ENCODE measurements at places on chromosomes 1 and 21.
A peak's percentile ranks its signal among the peaks of the same experiment; 100 is the strongest.

- DNase-seq: no peak
Observed at GRCh38 chr1:177442584-177442983, 271.8 kb downstream of the BRINP2 start.

GRCh38 chr1:202961220-202961880, 3.2 kb upstream of the ADIPOR1 start:
- no peak for DNase-seq

DNA sequence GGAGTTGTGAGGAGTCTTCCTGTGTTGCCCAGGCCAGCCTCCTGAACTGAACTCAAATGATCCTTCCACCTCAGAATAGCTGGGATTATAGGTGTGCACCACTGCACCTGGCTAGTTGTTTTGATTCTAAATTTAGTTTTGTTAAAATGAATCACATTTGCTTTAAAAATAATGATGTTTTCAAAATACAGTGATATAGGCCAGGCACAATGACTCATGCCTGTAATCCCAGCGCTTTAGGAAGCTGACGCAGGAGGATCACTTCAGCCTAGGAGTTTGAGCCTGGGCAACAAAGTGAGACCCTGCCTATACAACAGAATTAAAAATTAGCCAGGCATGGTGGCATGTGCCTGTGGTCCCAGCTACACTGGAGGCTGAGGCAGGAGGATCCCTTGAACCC, 24.3 kb downstream of the RTCA start:
- DNase-seq: no peak

GRCh38 chr1:8318436-8318835, 522 bp downstream of the SLC45A1 start:
- no peak for DNase-seq

DNA sequence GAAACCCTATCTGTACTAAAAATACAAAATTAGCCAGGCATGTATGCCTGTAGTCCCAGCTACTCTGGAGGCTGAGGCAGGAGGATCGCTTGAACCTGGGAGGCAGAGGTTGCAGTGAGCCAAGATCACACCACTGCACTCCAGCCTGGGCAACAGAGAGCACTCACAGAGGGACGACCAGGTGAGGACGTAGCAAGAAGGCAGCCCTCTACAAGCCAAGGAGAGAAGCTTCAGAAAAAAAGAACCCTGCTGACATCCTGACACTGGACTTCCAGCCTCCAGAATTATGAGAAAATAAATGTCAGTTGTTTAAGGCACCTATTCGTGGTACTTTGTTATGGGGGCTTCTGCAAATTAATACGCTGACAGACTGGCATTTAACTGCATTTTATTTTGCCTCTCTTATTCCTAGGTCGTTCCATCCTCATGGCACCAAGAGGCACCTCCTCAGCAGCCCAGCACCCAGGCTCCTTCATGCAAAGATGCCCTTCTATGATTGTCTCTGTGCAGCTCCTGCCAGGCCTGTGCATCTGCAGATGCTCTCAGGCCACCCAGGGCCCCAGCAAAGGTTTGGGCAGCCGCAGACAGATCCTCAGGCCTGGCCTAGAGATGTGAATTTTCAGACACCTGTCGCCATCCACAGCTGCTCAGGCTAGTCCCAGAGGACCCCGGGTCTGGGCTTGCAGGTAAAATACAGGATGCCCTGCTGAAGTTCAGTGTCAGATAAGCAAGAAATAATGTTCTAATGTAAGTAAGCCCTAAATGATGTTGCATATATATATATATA, 86.0 kb upstream of the COX20 start:
- no peak for DNase-seq

- no peak for DNase-seq
Observed at GRCh38 chr21:37193676-37194075, 73.5 kb downstream of the VPS26C start.

DNA sequence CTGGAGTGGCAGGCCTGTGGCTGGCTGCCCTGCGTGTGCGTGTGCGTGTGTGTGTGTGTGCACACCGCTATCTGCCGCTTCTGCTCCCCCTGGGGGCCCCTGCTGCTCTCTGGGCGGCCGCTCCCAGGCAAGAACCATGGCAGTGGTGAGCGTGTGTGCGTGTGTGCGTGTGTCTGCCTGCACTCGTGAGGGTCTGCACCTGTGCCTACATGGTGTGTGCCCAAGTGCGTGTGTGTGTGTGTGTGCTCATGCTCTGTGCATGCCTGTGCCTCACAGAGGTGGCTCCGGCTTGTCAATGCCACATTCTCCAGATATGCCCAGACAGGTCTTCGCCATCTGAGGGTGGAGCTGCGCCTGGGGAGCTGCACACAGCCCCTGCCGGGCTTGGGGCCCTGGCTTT, 18.7 kb upstream of the PEX10 start:
- no peak for DNase-seq

GRCh38 chr1:18836654-18837053, 22.8 kb downstream of the TAS1R2 start:
- no peak for DNase-seq

DNA sequence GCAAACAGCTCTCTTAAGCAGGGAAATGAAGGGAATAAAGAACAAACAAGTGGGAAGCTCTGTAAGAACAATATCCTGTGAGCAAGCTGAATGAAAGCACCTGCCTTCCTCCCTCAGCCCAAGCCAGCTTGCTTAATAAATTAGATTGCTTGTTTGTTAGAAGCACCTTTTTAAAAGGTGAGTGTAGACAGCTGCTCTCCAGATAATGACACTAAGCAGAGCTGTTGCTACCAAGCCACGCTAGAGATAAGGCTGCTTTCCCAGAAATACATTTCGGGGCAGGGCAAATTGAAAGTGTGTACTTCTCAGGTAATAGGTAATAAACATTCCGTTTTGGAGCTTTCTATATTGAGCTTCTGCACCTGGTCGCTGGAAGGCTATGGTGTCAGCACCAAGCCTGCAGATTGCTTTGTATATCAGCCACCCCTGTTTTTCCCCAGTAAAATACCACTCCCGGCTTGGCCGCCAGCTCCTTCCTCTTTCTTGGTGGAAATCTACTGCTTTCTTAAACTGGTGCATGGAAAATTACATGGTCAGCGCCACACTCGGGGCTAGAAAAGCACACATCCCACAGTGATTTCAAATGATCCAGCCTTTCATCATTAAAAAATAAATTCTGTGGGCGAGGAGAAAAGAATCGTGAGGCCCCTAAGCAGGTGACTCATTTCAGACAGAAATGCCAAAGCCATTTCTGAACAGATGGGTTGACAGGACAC, 151.3 kb downstream of the ETS2 start:
- DNase-seq: peak; percentile 93

DNA sequence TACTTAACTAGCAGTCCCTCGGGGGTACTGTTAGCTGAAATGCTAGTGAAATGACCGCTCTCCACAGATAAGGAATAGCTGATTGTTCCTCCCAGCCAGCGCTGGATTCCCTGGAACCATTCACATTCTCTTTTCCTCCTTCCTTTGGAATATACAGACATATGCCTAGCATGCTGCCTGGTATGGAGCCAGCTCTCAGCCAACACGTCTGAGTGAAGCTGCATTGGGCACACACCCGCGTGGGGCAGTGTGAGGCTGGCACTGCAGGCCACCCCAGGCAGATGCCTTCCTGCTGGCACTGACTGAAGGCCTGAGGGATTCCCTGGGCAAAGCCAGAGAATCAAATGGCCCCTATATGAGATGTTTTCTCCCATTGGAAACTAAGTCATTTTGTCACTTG, 66.7 kb downstream of the TLR5 start:
- DNase-seq: no peak

GRCh38 chr1:43232074-43232473, 37.7 kb upstream of the TMEM125 start:
- no peak for DNase-seq

- no peak for DNase-seq
Observed at GRCh38 chr21:15423676-15424445, 305.9 kb upstream of the USP25 start.

DNA sequence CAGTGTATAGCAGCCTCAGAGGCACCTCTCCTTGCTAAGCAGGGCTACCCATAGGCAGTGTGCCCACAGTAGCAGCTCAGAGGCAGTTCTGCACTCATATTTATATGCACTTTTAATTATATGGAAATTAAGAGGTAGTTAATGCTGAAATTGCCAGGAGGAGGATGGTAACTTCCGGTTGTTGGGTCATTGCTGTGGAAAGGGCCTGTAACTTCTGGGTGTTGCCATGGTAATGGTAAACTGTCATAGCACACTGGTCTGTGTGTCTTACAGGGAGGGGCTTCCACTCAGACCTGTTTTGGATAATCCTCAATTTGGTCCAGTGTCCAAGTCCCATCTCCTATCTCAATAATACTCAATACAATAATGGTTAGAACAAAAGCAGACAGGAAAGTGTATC, 7.6 kb downstream of the CFH start:
- no peak for DNase-seq

DNA sequence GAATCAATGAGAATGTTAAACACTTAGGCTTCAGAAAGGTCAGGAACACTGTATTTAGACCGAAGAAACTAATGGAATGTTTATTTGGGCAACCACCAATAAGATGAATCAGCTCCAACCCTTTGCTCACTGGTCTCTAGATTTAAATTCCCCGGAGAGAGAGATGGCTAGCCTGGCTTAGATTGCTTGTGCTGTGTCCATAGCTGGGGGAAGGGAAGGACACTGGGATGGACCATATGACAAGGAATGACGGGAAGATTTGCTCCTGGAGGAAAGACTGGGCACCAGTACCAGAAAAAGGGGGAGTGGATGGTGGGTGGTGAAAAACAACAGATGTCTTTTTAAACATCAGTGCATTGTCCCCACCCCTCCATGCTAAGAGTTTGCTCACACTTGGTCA, 426.6 kb downstream of the DUSP10 start:
- DNase-seq: no peak

DNA sequence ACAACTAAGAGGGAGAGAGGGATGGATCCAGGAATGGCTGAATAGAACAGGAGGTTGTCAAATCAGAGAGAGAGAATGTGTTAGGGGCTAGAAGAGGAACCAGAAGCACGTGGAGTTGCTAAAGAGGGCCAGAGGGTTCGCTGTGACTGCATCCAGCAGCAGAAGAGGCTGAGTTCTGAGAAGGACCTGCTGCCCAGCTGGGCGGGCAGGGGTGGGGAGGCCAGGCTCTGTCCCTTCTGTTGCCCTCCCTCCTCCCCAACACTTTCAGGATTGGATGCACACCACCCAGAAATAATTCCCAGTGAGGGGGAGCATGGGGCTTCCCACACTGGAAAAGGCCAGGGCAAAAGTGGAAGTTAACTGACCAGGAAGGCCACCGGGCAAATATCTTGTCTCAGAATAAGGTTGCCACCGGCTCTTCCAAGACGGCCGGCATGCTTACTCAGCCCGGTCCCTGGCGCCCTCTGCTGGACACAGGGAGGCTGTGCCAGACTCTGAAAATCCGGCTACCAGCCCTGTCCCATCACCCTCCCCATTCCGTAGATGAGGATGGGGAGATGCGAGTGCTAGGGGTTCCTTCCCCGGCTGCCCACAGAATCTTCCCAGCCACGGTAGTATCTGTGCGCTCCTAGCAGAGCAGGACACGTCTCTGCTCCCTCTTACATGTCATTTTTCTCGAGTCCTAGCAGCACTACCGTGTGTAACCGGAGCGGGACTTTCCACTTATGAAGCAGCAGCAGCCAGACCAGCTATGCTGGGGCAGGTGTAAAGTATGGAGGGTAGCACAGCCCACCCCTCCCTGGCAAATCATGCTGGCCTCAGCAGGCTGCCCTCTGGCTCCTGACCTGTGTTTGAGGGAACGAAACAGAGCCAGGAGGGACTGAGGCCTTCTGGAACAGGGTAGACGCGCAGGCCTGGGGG, 46.8 kb upstream of the A3GALT2 start:
- no peak for DNase-seq

GRCh38 chr1:109425391-109426280, 612 bp downstream of the PSMA5 start:
- DNase-seq: no peak

DNA sequence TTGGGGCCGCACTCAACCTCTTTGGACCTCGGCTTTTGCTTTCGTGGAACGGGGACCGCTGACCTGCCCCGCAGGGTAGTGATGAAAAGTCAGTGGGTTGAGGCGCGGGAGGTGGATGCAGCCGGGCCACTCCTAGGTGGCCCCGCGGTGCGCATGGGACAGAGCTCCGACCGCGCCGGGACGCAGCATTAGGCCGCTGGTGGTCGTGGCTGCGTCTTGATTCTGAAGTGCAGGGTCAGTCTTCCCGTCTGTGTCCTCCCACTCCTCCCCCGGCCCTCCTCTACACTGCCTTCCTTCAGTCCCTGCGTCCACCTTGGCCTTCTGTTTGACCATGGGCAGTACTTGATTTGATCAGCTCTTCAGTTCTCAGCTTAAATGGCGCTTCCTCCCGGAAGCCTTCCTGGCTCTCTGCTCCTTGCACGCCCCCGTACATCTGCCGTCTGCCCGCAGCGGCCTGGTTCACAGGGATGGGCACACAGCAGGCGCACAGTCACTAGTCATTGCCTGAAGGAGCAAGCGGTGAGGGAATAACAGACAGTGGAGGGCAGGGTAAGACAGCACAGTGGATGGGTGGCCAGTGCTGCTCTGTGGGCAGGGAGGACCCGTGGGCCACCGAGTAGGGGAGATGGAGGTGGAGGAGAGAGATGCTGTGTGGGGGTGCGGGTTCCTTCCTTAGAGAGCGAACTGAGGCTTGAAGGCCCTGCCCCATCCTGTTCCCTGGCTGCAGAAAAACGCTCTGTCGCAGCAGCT, 633 bp downstream of the THEMIS2 start:
- DNase-seq: no peak

- DNase-seq: no peak
Observed at GRCh38 chr21:45858180-45858579, 123.4 kb upstream of the COL6A1 start.

DNA sequence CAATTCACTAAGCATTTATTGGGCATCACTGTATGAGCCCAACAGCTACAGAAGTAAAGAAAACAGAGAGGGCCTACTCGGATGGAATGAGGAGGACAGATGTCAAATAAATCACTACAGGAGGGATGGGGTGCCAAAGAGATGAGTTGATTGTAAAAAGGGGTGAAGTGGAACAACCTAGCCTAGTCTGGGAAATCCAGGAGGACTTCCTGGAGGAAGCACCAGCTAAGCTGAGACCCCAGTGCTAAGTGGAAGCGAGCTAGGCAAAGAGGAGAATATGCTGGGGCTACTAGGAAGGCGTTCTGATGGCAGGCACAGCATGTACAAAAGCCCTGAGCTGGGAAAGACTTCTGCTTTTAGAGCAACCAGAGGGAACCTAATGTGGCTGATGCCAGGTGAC, 42.1 kb downstream of the TAS1R2 start:
- no peak for DNase-seq

GRCh38 chr1:52842643-52843310, at the start of gene ZYG11A:
TSS of gene ZYG11A (plus strand) at chr1:52842760. CDS start at chr1:52842884, 124 bp downstream.
- DNase-seq: peak; percentile 3

DNA sequence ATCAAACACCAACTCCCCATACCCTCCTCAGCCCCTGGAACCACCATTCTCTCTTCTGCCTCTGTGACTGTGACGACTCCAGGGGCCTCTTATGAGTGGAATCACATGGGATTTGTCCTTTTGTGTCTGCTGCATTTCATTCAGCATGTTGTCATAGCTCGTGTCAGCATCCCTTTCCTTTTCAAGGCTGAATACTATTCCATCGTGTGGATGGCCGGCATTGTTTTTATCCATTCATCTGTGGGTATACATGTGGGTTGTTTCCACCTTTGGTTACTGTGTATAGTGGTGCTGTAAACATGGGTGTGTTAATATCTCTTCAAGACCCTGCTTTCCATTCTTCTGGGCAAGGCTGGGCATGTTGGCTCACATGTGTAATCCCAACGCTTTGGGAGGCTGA, 17.1 kb upstream of the OBSCN start:
- no peak for DNase-seq

GRCh38 chr1:65079941-65080340, 68.1 kb upstream of the AK4 start:
- no peak for DNase-seq
